ENCODE measurements at places on chromosomes 3 and 15.

DNA sequence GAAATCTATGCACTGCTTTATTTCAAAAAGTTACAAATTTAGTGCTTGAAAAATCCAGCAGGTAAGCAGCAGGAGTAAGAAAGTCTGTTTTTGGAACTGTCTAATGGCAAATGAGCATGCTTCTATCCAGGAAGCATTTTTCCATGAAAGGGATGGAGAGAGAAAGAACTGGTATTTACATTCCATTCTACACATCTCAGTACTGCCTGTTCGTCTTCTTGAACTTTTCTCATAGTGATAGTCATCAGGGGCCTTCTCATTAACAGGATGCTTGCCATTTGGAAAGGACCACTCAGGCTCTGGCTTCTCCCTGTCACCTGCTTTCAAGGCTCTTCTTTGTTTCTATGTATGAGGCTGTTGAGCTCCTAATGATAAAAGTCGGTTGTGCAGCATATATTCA is 267.3 kb upstream of the IL12A start:
- no peak for DNase-seq

DNA sequence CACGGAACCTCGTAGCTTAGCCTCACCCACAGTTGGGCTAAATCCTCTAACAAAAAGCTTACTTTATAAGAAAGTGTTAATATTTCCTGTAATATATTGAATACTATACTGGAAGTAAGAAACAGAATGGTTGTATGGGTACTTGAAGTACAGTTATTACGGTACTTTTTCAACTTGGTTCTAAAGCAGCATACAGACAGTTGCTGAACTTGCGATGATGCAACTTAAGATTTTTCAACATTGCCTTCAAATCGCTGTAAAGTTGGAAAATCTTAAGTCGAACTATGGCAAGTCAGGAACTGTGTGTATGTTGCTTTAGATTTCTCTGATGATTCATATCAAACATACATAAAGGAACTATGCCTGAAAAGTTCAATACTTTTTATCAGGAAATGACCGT is 204.4 kb upstream of the C2CD4B start:
- DNase-seq = no peak

GRCh38 chr15:36495456-36495991 is 83.9 kb upstream of the CDIN1 start:
- no peak for DNase-seq

GRCh38 chr3:12752809-12753208 is 6.2 kb downstream of the TMEM40 start:
- no peak for DNase-seq

DNA sequence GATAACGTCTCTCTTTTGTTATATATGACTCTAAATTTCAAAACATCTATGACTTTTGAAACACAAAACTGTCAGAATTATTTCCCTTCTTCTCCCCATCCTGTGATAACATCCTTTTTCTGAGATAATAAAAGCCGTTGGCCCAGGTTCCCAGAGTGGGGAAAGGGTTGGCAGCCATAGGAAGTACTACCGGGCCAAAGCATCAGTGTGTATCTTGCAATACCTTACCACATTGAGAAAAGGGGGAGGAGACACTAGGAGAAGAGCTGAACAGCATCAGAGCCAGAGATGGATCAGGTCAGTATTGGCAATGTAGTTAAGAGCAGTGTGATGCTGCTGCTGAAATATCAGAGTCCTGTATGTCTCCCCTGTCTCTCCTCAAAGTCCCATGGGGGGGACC is 210.0 kb upstream of the PROK2 start:
- DNase-seq = no peak

GRCh38 chr3:66425032-66425431 is 75.8 kb downstream of the LRIG1 start:
- DNase-seq = no peak

DNA sequence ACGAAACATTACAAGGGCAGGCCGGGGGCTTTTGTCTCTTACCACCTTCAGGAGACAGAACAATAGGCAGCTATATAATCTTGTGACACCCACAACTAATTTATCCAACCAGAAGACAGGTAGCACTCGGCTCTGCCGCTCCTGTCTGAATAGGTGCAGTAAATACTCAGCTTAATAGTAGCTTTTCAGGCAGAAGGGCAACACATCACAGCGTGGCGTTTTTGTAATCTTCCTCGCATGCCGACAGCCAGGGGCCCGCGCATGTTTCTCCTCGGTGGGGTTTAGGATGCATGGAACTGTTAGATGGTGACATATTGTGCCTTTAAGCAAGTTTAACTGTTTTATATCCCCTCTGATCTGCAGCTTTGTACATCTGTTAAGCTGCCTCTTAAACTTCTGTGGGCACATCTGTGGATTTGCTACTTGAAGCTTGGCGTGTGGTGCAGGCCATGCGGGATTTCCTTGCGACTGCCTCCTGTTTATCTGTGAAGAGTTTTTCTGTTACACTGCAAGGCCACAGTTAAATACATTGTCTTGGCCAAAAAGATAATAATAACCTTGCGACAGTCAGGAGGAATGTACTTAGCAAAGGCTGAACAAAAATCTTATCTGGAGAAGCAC is 123.2 kb upstream of the BNIP2 start:
- DNase-seq = no peak

DNA sequence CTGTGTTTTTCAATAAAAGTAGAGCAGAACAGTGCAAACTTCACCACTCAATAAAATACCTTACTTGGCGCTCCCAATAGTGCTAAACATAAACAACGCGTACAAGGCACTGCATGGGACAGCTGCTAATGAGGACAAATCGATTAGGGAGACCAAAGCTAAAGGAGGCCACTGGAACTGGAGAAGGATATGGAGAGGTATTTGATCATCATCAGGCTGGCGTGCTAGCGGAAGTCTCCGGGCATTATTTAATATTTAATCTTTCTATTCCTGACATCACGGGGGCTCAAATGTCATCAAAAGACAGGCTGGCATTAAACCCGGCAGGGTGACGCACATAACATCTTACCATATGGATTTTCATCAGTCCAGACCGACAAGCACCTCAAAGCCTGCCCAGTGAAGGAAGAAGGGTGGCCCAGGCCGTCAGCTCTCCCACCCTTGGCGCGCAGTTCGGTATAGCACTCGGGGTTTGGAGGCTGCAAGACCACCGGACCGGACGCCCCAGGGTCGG is 604 bp downstream of the CCPG1 start:
- peak; percentile 17 for DNase-seq

DNA sequence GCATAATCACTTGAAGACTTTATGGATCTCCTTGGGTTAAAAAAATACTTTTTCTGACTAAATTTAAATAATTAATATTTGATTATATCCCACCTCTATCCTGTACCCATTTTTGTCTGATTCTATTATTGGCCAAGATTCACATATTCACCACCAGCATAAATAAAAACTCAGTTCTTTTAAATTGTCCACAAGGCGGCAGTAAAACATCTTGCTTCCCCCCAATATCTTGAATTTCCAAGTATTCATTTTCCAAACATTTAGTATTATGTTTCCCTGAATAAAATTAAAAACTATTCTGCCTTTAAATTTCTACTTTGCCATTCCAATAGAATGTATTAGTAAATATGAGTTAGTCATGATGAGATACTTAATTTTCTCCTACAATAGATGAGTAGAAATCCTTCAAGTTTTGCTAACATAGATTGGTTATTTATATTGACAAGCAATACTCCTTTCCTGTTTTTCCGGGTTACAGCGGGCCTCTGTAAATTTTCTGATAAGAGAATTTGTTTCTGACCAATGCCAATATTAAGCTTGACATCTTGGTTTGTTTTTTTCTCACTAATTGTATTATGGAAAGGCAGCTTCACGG is 218.7 kb upstream of the MDFIC2 start:
- peak; percentile 13 for DNase-seq

DNA sequence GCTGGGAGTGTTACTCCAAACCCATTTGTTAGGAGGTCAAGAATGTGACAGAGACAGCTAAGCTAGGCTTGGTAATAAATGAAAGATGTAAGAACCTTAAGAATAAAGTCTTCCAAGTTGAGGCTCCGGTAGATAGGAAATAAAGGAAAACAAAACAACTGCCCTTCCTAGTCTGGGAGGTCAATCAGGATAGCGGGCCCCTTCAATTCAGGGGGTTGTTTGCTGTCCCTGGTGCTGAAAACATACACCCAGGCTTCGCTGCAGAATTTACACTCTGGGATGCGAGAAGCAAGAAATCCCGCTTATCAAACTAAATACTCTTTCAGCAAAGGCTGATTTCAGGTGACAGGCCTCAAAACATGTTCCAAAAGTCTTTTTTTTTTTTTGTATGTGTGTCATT is 393.4 kb downstream of the NTRK3 start:
- DNase-seq = no peak

DNA sequence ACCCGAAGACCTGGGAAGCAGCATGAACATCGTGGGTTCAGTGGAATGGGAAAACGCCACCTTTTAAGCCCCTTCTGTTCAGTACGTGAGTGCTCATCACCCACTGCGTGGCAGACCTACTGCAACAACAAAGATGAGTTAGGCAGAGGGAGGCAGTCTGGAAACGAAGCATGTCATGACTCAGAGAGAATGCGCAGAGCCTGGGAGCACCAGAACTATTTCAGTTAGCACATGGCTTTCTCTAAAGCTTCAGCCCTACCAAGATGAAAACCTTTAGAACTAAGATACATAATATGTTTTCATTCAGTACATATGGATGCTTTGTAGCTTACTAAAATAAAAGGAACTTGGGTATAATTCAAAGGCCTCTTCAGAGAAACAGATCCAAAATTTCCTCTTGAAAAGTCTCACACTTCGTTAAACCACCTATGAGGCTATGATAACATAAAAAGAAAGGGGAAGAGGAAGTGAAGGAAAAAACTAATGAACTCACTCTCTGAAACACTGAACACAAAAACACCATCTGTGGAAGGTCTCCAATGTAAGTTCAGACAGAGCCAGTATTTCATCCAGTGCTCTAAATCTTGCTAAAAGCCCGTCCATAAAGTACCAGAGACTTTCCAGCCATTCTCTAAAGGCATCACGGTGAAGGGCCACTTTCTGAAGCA is 140.1 kb downstream of the OCA2 start:
- DNase-seq = no peak

DNA sequence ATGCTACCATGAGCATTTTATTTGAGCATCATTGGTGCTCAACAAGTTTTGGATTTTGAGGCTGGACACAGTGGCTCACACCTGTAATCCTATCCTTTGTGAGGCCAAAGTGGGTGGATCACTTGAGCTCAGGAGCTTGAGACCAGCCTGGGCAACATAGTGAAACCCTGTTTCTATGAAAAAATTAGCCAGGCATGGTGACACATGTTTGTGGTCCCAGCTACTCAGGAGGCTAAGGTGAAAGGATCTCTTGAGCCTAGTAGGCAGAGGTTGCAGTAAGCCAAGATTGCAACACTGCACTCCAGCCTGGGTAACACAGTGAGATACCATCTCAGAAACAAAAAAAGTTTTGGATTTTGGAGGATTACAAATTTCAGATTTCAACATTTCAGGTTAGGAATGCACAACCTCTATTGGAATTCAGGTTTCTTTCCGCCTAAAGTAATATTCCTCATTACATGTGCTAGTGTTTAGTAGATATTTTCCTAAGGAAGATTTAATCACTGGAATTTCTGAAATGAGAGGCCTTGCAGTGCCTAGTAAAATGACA is 27.6 kb downstream of the CNOT10 start:
- no peak for DNase-seq

GRCh38 chr3:171462224-171462623 is 2.0 kb upstream of the TNIK start:
- peak; percentile 42 for DNase-seq

DNA sequence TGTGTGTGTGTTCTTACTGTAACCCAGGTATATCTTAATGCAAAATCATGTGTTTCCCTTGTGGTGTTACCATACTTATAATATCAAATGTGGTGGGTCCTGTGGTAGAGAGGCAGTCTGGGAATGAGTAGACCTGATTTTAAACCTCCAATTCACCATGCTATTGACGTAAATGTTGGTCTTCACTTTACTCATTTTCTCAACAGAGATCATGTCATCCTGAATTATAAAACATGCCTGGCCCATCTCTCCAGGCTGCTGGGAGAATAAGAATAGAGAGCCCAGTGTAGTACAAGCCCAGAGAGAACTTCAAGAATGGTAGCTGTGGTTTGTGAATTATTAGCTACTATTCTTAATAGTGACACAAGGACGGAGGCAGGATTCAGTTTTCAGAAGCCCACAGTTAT is 88.1 kb downstream of the MBNL1 start:
- DNase-seq = peak; percentile 21

DNA sequence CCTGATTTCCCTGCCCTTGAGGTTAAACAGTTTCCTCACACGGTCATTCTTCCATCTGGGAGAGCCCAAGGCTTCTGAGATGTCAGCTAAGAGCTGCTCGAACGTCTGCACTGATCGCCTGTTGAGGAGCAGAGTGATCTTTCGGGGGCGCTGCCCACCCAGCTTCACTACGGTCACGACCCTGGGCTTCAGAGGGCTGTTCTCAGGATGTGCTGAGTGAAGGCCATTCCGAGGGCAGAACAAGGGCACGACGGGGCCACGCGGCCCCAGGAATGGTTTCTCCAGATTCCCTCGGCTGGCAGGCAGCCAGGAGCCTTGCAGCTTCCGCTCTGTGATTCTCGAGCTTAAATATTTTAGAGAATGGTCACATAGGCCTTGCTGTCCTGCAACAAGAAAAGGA is 25.7 kb downstream of the DCLK3 start:
- DNase-seq = no peak

DNA sequence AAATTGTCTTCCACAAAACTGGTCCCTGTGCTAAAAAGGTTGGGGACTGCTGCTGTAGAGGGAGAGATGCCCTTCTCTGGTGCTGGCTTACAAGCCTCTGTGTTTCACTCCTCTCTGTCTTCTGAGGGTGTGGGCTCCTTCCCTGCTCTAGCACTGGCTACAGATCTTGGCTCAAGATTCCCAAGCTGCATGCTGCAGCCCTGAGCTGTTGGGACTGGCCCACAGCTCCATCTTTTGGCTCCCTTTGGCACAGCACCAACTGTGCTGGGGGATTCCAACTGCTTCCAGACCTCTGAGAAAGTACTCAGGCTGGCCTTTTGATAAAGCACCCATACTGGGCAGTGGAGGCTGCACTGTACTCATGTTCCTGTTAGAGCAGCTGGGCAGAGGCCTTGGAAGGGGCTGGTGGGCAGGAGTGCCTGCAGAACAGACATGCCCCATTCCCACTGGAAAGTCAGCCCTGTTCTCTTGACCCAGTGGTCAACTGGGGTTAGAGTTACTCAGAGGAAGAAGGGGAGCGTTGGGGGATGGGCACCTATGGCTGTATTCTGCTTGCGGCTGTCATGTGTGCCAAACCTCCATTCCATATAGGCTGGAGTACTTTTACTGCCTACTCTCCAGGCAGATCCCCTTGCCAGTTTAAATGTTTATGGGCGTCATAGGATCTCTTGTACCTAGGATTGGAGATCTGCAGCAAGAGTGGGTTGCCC is 55.7 kb downstream of the GALK2 start:
- no peak for DNase-seq

GRCh38 chr15:39609166-39609916 is 28.5 kb downstream of the THBS1 start:
- no peak for DNase-seq

DNA sequence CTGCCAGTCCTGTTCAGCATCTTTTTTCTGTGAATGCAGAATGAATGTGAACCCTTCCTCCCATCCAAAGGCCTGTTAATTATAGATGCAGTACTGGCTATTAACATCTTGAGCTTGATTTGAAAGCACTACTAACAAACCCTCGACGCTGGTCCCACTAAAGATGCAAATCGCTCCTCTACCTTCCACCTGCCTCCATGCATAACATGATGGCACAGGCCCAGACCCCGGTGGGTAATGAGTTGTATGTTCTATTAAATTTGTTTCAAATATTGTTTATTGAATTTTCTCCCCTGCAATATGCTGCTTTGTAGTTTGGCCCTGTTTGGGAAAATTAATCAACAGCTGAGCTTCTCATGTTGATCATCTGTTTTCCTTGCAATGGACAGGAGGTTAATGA is 69.3 kb downstream of the RAB11A start:
- DNase-seq = no peak

Measured in GM20000 (cell line).